Osteocyte (in vitro differentiated cells): ENCODE measurements at places on chromosomes 2 and 18. TPM values are rescaled to one million over a fixed set of nuclear protein-coding genes. Genes with fewer than 3 reads are reported as not detected.

GRCh38 chr2:169507698-169508097 is 1.8 kb upstream of the KLHL41 start:
- DNase-seq, result no peak

DNA sequence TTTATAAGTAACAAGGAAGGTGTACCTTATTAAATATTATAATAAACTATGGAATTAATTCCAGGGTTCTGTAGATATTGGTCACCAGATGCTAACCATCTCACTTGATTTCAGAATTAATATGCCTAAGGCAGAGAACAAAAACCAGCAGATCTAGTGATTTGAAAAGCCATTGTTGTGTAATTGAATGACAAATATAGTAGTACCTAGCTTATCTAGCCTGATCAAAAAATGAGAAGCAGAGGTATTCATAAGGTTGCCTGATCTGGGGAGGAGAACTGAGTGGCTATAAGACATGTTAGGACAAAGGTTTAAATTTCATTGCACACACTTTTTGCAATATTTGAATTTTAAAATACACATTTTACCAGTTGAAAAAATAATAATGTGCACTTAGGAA is 132.0 kb upstream of the UBE2E3 start:
- no peak for DNase-seq

GRCh38 chr2:112483831-112484230 is 1.9 kb downstream of the TTL start:
- no peak for DNase-seq

DNA sequence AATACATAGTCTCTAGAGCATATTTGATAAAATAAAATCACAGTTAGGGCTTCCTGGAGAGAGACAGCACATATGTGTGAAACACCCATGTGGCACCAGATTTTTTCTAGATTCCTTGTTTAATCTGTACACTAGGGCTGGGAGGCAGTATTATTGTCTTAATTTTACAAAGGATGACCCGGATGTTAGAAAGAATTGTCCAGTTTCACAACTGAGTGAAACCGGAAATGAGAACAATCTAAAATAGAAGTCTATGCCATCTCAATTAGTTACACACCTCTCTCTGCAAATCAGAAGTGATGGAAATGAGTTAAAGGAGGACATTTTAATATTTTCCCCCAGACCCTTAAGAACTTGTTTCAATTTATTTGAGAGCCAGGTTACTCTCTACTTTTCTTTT is 463.7 kb upstream of the DSEL start:
- DNase-seq, result no peak

GRCh38 chr2:164187121-164187520 is 434.2 kb downstream of the GRB14 start:
- DNase-seq, result no peak

DNA sequence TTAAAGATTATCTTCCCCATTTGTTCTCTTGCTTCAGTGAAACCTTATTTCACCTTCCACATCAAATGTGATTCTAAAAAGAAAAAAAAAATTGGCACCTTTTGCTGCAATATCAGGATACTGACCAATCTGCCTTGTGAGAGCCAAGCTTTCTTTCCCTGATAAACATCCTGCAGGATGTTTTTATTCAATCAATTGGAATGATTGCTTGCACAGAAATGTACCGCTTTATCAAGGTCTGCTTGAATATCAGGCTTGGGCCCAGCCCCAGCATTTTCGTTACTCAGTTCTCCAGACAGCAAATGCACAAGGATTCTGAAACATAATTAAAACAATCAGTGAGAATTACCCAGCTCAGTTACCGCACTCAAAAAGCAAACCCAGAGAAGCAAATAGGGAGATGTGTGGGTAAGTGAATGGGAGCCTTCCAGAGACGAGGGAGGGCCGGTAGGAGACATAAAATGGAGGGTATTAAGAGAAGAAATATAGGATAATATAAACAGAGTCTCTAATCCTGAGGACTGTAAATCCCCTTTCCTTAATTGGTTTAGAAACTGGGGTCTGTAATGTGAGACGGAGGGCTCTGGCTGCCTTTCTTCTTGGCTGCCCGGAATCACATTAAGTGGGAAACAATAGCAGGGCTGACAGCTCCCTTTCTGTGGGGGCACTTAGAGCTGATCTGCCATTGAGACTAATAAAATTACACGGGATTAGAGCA is 291.8 kb downstream of the ICOS start:
- DNase-seq, result no peak

GRCh38 chr2:101133492-101134100 is 17.6 kb downstream of the TBC1D8 start:
- DNase-seq, result no peak

DNA sequence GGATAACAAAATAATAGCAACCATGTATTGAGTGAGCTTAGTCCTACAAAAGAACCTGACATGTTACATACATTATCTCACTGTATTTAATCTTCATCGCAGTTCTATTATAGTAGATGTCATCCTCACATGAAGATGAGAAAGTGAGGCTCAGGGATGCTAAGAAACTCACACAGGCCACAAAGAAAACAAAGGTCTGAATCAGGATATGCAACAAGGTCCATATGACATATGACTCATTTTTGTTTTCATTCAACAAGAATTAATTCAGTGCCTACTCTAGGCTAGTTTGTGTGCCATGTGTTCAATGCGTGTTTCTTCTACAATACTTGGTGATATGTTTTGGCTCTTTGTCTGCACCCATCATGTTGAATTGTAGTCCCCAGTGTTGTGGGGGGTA is 219.7 kb upstream of the EPHA4 start:
- DNase-seq, result no peak

GRCh38 chr2:222362336-222362735 is 62.0 kb upstream of the SGPP2 start:
- DNase-seq, result no peak

- no peak for DNase-seq
These were observed 5.6 kb downstream of the C2orf74 start for GRCh38 chr2:61167579-61167978.

DNA sequence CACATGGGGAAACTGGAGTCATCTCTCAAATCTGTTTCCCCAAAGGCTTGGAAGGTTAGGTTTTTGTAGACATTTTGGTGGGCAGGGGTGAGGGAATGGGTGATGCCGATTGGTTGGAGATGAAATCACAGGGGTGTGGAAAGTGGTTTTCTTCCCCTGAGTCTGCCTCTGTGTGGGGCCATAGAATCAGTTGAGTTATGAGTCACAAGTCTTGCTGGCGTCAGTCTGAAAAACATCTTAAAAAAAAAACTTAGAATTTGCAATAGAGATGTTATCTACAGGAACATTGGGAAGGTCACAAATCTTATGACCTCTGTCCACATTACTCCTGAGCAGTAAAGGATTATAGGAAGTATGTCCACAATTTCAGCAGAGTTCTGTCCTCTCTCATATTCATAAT is 314.6 kb downstream of the CNTNAP5 start:
- no peak for DNase-seq

DNA sequence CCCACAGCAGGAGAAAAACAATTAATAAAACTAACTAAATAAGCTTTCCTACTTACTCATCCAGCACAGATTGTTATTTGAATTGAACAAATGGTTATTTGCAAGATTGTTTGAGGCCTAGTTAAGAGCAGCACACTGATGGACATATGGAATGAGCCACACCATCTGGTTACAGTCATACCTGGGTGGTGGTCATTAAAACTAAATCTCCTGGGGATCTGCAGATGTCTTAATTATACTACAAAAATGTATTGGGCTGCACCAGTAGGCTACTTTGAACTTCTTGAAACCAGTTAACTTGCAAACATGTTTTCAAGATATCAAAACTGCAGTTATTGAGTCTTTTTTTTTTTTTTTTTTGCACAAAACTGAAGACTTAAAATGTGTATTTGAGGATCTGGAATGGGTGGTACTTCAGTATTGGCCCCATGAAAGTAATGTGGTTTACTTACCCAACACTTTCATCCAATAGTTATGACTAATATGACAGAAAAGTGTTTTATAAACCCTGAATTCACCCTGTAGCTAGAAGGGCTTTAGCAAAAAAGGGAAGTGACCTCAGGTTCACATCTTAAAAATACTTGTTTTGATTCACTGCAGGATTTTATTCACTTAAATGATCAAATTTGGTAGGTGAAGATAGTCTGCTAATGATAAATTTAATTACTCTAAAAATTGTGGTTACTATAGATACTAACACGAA is 10.8 kb downstream of the AGFG1 start:
- no peak for DNase-seq

GRCh38 chr18:28198620-28199019 is 21.7 kb upstream of the CDH2 start:
- DNase-seq, result no peak

DNA sequence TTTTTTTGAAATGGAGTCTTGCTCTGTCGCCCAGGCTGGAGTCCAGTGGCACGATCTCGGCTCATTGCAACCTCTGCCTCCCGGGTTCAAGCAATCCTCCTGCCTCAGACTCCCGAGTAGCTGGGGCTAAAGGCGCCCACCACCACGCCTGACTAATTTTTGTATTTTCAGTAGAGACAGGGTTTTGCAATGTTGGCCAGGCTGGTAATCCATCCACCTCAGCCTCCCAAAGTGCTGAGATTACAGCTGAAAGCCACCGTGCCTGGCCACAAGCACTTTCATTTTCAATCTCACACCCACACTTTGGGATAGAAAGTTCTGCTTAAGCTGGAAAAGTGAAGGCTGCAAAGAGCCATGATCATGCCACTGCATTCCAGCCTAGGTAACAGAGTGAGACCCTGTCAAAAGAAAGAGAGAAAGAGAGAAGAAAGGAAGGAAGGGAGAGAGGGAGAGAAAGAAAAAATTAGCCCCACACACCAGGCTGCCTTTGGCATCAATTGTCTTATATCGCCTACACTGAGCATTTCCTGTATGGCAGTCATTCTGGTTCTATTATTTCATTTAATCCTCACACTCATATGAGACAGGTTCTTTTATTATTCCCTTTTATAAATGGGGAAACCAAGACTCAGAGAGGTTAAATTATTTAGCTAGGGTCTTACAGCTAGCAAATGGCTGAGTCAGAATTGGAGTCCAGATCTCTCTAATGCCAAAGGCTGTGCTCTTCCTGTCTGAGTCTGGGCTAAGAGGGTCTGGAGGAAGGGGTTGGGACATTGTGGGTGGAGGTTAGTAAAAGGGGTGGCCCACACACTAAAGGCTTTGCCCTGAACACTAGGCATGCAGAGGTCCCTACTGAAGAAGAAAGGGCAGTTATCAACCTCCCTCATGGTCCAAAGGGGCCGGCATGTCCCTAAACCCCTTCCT is 37.9 kb upstream of the PKDCC start:
- no peak for DNase-seq

GRCh38 chr2:211205836-211206235 is 649.4 kb downstream of the CPS1 start:
- no peak for DNase-seq

- DNase-seq, result no peak
These were observed 254.3 kb downstream of the RBM43 start for GRCh38 chr2:151007365-151007764.

- no peak for DNase-seq
These were observed 661 bp upstream of the MGAT5 start for GRCh38 chr2:134253117-134253704.

- DNase-seq, result no peak
These were observed 489.0 kb upstream of the NRP2 start for GRCh38 chr2:205193125-205193835.

GRCh38 chr18:69957747-69958146 is 10.1 kb upstream of the CD226 start:
- DNase-seq, result no peak

GRCh38 chr2:171999604-172000469 is at the start of gene METAP1D:
METAP1D (plus strand) TSS chr2:171999953; CDS start chr2:171999970, 17 bp downstream.
- DNase-seq, result peak; percentile 95

- DNase-seq, result no peak
These were observed 456.3 kb downstream of the TGIF1 start for GRCh38 chr18:3906116-3906750.

Gene IL37
- total RNA-seq, result not detected in 2 replicates

Gene KCNK3
- 8.5 and 10.1 TPM in 2 replicates for total RNA-seq

Gene CCDC68
- not detected in 2 replicates for total RNA-seq

Gene ABCG5
- total RNA-seq, result not detected in 2 replicates

Gene RFTN2
- 29.4 and 30.6 TPM in 2 replicates for total RNA-seq

Gene ABCB11
- not detected in 2 replicates for total RNA-seq

Gene IL36RN
- total RNA-seq, result not detected in 2 replicates

Gene MAP3K2
- total RNA-seq, result 60.9 and 63.9 TPM in 2 replicates
